Smooth muscle cell of the umbilical artery (primary cell): ENCODE measurements at places on chromosomes 13 and 19. TPM values are rescaled to one million over a fixed set of nuclear protein-coding genes. Genes with fewer than 3 reads are reported as not detected.

CLDND2 gene
- not detected in 2 replicates for total RNA-seq

C1QTNF9B gene
- total RNA-seq = not detected in 2 replicates

WDR62 gene
- 0.59 and 4.6 TPM in 2 replicates for total RNA-seq

FCER2 gene
- not detected in 2 replicates for total RNA-seq

FBXL3 gene
- total RNA-seq = 37.7 and 44.8 TPM in 2 replicates

CYP2F1 gene
- total RNA-seq = not detected in 2 replicates

ZNF723 gene
- total RNA-seq = not detected in 2 replicates

KCNJ14 gene
- total RNA-seq = 0.59 and 1.5 TPM in 2 replicates

ZNF578 gene
- 5.9 and 9.5 TPM in 2 replicates for total RNA-seq

FAM124A gene
- 0.14 and 1.2 TPM in 2 replicates for total RNA-seq

FXYD7 gene
- not detected in 2 replicates for total RNA-seq

PLVAP gene
- total RNA-seq = not detected in 2 replicates

USHBP1 gene
- 0.05 TPM in 1 of 2 replicates, not detected in the other for total RNA-seq

DACH1 gene
- under 0.01 TPM in 1 of 2 replicates, not detected in the other for total RNA-seq

PINLYP gene
- 0.30 and 0.69 TPM in 2 replicates for total RNA-seq

TTC9B gene
- total RNA-seq = not detected in 2 replicates

SIGLEC11 gene
- not detected in 2 replicates for total RNA-seq

FFAR3 gene
- not detected in 2 replicates for total RNA-seq

TINCR gene
- 0.09 TPM in 1 of 2 replicates, not detected in the other for total RNA-seq

FUT6 gene
- total RNA-seq = not detected in 2 replicates

SIGLEC5 gene
- not detected in 2 replicates for total RNA-seq

KCNRG gene
- 5.2 and 7.4 TPM in 2 replicates for total RNA-seq

FCHO1 gene
- total RNA-seq = 0.37 TPM in 1 of 2 replicates, not detected in the other

TMEM143 gene
- 2.1 and 5.6 TPM in 2 replicates for total RNA-seq

OCEL1 gene
- total RNA-seq = 4.3 and 5.3 TPM in 2 replicates
